Osteocyte (in vitro differentiated cells): ENCODE measurements at places on chromosomes 2 and 18.

GRCh38 chr2:47226923-47227220 lies 71.8 kb upstream of the STPG4 start:
- no peak for DNase-seq
- H3K4me1 ChIP-seq: peaks cover 43% of the 10 kb centered on the region
- no peaks in the 10 kb centered on the region for H3K36me3 ChIP-seq
- no peaks in the 10 kb centered on the region for H3K27me3 ChIP-seq

DNA sequence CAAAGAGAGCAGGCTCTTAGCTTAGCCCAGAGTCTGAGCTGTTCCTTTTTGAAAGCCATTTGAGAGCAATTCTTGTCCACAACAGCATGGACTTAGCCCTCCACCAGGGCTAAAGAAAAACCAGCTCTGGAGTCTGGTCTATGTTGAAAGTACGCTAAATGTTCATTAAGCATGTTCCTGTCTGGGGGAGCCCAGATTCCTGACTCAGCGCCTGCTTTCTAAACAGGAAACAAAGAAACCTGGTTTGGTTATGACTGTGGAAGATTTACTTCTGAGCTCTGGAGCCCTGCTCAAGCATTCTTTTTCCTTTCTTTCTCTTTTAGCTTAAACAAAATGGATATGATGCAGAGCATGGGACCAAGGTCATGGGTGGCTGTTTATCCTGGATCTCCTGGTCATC lies 279.8 kb downstream of the RBM43 start:
- no peaks in the 10 kb centered on the region for H3K27me3 ChIP-seq
- H3K4me1 ChIP-seq: peaks cover 7% of the 10 kb centered on the region
- H3K36me3 ChIP-seq: no peaks in the 10 kb centered on the region
- DNase-seq: no peak
- H3K4me3 ChIP-seq: no peak overlapping the region

GRCh38 chr2:232776435-232776834 lies at the start of gene KCNJ13:
KCNJ13 (minus strand) TSS chr2:232776565; CDS start chr2:232771362, 5,203 bp downstream.
- H3K4me3 ChIP-seq: no peak within 1 kb of the TSS
- peaks cover 31% of the 10 kb centered on the region for H3K4me1 ChIP-seq
- no peaks in the 10 kb centered on the region for H3K27me3 ChIP-seq
- no peak for DNase-seq

- no peak overlapping the region for H3K4me3 ChIP-seq
- no peaks in the 10 kb centered on the region for H3K36me3 ChIP-seq
- H3K27me3 ChIP-seq: peaks cover 1% of the 10 kb centered on the region
- peaks cover 37% of the 10 kb centered on the region for H3K4me1 ChIP-seq
- no peak for DNase-seq
- no peak overlapping the region for H3K27ac ChIP-seq
These were observed 304.4 kb upstream of the HS6ST1 start for GRCh38 chr2:128622955-128623620.

DNA sequence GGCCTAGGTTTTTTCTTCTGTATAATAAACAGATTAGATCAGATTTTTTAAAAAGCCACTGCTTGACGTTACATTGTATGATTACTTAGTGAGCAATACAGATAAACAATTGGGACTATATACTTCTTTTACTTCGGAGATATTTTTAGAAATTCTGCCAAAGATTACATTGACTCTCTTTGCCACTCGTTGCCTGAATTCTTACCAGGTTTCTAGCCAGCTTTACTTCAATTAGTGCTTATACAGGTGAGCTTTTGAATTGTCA lies 156.6 kb downstream of the HAUS1 start:
- peaks cover 26% of the 10 kb centered on the region for H3K36me3 ChIP-seq
- no peak overlapping the region for H3K4me3 ChIP-seq
- DNase-seq: no peak
- H3K27ac ChIP-seq: peak overlapping the region; percentile 65

DNA sequence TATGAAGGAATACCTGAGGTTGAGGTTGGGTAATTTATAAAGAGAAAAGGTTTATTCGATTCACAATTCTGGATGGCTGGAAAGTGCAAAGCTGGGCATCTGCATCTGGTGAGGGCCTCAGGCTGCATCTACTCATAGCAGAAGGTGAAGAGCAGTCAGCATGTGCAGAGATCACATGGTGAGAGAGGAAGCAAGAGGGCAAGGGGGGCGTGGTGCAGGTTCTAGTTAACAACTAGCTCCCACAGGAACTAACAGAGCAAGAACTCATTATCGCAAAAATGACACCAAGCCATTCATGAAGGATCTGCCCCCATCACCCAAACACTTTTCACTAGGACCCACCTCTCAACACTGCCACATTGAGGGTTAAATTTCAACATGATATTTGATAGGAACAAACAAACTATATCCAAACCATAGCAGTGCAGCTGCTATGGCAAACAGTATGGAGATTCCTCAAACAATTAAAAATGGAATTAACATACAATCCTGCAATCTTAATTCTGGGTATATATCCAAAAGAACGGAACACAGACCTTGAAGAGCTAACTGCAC lies 72.8 kb upstream of the LDLRAD4 start:
- H3K27ac ChIP-seq: no peak overlapping the region
- no peak overlapping the region for H3K4me3 ChIP-seq
- H3K27me3 ChIP-seq: peaks cover 8% of the 10 kb centered on the region
- no peaks in the 10 kb centered on the region for H3K36me3 ChIP-seq
- H3K4me1 ChIP-seq: peaks cover 8% of the 10 kb centered on the region
- DNase-seq: no peak

DNA sequence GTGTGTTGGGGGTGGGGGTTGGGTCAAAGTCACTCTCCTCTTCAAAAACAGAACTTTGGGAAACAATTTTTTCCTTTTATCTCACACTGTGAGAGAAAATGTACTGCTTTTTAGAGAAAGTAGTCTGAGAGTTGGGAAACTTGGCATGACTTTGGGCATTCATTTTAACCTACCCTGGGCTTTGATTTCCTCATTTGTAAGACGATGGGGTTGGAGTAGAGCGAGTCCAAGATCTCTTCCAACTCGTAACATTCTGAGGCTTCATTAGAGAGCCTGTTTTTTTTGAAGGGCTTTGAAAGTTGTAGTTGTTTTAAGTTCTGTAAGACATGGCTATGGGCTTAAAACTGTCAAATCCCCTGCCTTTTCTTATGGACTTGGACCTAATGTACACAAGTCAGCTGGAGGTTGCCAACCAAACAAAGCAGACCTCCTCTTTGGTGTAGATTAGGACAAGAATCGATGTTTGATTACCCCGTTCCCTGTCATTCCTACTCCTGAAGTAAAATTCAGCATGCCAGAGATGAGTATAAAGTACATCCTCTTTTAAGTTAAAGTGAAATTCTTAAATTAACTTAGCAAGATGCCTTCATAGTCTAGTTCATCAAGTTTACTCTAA lies 8.4 kb downstream of the PHLPP1 start:
- peak overlapping the region; percentile 10 for H3K4me3 ChIP-seq
- no peak for DNase-seq
- peak overlapping the region; percentile 95 for H3K27ac ChIP-seq
- peaks cover 58% of the 10 kb centered on the region for H3K4me1 ChIP-seq
- H3K27me3 ChIP-seq: no peaks in the 10 kb centered on the region
- H3K36me3 ChIP-seq: peaks cover 2% of the 10 kb centered on the region

- no peaks in the 10 kb centered on the region for H3K27me3 ChIP-seq
- no peak for DNase-seq
- H3K36me3 ChIP-seq: peaks cover 4% of the 10 kb centered on the region
- no peak overlapping the region for H3K4me3 ChIP-seq
These were observed 36.2 kb downstream of the FASTKD2 start for GRCh38 chr2:206801418-206802189.

GRCh38 chr2:236985761-236986339 lies 99.8 kb upstream of the COPS8 start:
- H3K36me3 ChIP-seq: no peaks in the 10 kb centered on the region
- peaks cover 6% of the 10 kb centered on the region for H3K4me1 ChIP-seq
- no peak for DNase-seq
- H3K27me3 ChIP-seq: peaks cover 54% of the 10 kb centered on the region
- H3K4me3 ChIP-seq: no peak overlapping the region
- no peak overlapping the region for H3K27ac ChIP-seq

DNA sequence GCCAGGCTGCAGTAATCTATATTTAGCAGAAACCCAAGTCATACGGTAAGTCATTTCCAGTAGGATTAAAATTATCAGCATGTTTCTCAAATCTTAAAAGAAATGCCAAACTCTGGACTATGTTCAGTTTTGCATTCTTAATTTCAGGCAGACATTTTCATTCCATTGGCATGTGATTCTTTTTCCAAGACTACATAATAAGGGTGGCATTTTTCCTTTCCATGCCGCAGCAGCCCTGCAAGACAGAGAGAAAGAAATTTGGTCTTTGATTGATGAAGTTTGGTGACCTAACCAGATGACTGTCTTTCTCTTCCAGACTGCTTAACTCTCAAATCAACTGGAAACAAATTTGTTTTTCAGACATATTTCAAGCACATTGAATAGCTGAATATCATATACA lies 118.1 kb downstream of the FHOD3 start:
- no peak overlapping the region for H3K4me3 ChIP-seq
- H3K4me1 ChIP-seq: peaks cover 4% of the 10 kb centered on the region

GRCh38 chr2:187982668-187983067 lies 309.0 kb upstream of the GULP1 start:
- no peak overlapping the region for H3K4me3 ChIP-seq
- peaks cover 13% of the 10 kb centered on the region for H3K4me1 ChIP-seq
- DNase-seq: no peak
- no peak overlapping the region for H3K27ac ChIP-seq
- no peaks in the 10 kb centered on the region for H3K36me3 ChIP-seq

DNA sequence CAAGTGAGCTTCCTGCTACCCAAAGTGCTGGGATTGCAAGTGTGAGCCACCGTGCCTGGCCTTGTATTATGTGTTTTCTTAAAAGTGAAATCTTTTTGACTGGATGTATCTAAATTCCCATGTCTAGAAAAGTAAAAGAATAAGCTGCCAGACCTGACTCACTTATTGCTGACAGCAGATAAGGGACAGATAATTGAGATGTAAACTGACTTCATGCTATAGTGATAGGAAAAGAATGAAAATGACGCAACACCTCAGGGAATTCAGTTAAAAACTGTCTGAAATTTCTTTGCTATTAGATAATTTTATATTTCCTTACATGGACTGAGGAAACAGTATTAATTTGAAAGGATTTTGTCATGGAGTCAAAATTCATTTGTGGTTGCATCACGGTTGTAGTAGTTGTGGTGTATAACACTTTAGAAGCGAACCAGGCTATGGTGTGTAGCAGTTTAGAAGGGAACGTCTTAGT lies 19.4 kb downstream of the TTC27 start:
- no peaks in the 10 kb centered on the region for H3K4me1 ChIP-seq
- no peaks in the 10 kb centered on the region for H3K27me3 ChIP-seq
- peaks cover 24% of the 10 kb centered on the region for H3K36me3 ChIP-seq
- no peak overlapping the region for H3K4me3 ChIP-seq
- no peak overlapping the region for H3K27ac ChIP-seq
- DNase-seq: no peak

DNA sequence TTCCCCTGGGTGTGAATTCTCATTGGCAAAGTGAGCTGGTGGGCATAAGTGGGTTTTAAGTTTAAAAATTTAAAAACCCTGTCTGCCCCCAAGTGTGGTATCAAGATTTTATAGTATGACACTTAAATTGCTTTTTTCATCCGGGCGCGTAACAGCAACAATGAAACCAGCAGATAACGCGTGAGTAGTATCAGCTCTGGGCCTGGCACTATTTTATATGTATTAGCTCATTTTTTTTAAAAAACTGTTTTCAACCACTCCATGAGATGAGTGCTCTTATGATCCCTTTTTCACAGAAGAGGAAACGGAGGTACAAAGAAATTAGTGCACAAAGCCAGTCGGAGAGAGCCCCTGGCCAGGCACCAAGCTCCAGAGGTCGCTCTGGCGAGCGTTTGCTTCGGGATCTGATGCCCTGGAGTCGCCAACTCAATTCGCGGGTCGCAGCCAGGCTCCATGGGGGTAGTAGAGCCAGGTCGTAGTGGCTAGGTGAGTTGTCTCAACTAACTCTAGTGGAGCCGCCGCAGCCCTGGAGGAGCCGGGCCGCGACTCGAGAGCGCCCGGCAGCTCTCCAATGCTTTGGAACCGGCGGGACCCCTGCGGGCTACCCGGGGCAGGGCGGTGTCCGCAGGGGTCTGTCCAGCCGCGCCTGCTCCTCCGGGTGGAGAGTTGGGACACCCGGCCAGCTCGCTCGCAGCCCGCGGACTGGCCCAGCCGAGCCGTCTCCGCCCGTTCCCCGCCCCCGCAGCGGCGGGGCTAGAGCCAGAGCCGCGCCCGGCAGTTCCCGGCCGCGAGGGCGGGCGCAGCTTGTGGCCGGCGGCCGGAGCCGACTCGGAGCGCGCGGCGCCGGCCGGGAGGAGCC lies at the start of gene IL1R1:
Gene IL1R1, plus strand, starts transcription at position 777 of the 859 bp plus-strand sequence. CDS start 14,979 bp downstream, outside the sequence.
- peak within 1 kb of the TSS; percentile 86 for H3K4me3 ChIP-seq
- H3K27ac ChIP-seq: peak within 1 kb of the TSS; percentile 90
- no peaks in the 10 kb centered on the region for H3K27me3 ChIP-seq

DNA sequence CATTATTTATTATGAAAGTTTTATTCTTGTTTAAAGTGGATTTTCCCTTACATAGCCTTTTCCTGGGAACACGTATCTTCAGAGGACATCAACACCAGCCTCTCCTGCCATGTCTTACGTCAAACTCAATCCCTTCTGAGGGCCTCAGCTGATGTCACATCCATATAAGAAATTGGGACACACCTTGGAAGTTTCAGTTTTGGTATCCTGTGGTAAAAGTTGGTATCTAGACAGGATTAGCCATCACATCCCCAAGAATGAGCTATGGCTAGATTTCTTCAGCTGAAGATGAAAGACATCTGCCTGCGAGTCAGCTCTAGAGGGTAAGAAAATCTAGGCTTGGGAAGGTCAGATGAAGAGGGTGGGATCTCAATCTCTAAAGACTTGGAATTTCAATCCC lies 75.8 kb upstream of the ZNF516 start:
- DNase-seq: peak; percentile 4
- H3K27ac ChIP-seq: no peak overlapping the region
- H3K4me1 ChIP-seq: peaks cover 6% of the 10 kb centered on the region
- no peaks in the 10 kb centered on the region for H3K36me3 ChIP-seq
- peaks cover under 1% of the 10 kb centered on the region for H3K27me3 ChIP-seq

- peak overlapping the region; percentile 8 for H3K27ac ChIP-seq
- no peaks in the 10 kb centered on the region for H3K27me3 ChIP-seq
- DNase-seq: no peak
- H3K4me1 ChIP-seq: peaks cover 41% of the 10 kb centered on the region
- peaks cover 21% of the 10 kb centered on the region for H3K36me3 ChIP-seq
These were observed 149.3 kb downstream of the HAUS1 start for GRCh38 chr18:46253498-46253897.

GRCh38 chr2:237469849-237470248 lies 17.2 kb upstream of the MLPH start:
- peaks cover 21% of the 10 kb centered on the region for H3K4me1 ChIP-seq
- no peaks in the 10 kb centered on the region for H3K27me3 ChIP-seq
- H3K4me3 ChIP-seq: no peak overlapping the region
- H3K36me3 ChIP-seq: no peaks in the 10 kb centered on the region

GRCh38 chr2:23425885-23426262 lies 40.9 kb downstream of the KLHL29 start:
- peak; percentile 42 for DNase-seq
- H3K4me3 ChIP-seq: no peak overlapping the region
- H3K36me3 ChIP-seq: no peaks in the 10 kb centered on the region
- H3K27ac ChIP-seq: no peak overlapping the region
